ENCODE measurements at places on chromosomes 7 and 10.
A peak's percentile ranks its signal among the peaks of the same experiment; 100 is the strongest.

- no peak for DNase-seq
Observed at GRCh38 chr7:104804696-104805095, 209.3 kb upstream of the KMT2E start.

DNA sequence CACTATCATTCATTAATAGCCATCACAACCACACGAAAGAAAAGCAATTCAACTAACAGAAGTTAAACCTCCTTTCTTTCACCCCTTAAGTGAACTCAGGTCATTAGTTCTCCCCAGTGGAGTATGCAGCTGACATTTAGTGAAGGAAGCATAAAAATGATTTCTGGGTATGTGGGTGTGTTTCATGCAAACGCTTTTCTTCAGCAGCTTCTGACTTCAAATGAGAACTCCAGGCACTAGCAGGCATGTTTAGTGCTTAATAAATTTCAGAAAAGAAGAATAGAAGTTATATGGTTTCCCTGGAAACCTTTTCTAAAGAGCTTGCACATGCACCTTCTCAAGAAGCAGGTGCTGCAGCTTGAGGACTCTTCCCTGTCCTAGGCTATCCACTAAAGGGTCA lies 62.5 kb downstream of the PIK3CG start:
- no peak for DNase-seq

DNA sequence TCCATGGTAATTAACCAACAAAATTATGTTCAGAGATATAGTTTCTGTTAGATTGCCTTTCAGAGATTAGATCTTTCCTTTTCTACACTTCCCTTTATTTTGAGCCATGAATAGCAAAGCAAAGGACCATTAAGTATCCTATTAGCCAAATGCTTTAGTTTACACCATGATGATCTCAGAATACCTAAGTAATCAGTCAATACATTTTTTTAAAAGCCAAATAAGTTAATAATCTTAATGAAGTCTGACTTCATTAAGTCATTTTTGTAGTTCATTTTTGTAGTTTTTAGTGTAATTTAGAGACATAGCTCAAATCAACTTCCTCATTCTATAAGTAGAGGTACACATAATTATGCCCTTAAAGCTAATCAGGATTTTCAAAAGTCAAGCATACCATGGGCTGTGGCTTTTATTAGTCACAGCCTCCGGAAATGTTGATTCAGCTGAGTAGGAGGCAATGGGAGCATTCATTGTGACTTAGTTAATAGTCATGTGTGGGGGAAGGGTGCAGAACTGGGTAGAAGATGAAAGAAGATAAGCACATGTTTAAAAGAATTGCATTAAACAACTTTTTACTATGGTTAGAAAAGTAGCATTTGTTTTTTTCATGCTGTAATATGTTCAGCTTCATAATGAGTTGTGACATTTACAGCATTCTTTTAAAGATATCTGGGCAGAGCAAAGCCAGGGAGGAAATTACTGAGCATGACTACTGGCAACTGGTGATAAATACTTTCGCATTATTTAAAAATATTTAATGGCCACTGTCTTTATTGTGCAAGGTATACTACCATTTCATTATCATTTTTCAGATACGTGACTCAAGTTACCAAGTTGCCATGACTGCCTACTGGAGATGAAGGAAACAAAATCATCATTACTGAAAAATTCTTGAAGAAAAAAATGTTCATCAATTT lies 57.3 kb upstream of the CCDC71L start:
- peak; percentile 99 for DNase-seq

DNA sequence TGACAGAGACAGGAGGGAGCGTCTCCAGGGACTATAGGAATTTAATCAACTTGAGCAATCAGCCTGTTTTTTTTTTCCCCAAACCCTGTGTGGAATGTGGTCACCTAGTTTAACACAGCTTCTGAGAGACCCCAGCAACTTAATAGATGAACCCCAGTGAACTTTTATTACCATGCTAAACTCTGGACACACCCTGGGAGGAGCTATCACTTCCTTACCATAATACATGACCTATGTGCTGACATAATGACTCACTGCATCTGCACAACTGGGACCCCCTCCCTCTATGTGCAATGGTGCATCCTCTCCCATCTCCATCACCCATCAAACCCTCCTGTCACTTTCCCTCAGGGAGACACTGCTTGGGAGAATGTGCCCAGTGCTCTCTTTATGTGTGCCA lies 83.7 kb downstream of the EPC1 start:
- DNase-seq = no peak

- DNase-seq = no peak
Observed at GRCh38 chr7:106999023-106999422, 45.5 kb upstream of the PRKAR2B start.

- DNase-seq = peak; percentile 69
Observed at GRCh38 chr10:114996542-114996941, 58.5 kb downstream of the TRUB1 start.

DNA sequence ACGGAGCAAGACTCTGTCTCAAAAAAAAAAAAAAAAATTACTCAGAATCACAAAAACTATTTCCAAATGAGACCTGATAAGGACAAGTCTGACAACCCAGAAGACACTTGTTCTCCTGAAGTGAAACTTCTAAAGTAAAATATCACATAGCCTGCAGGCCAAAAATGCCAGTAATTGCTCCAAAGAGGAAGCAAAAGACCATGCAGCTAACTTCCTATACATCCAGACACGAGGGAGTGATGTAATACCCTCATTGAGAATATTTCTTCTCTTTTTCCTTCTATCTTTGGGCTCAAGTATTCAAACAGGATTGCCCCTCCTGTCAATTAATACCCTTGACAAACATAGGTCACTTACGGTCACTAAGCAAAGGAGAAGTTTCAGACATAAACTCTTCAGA lies 31.2 kb downstream of the ARMH3 start:
- DNase-seq = no peak

Measured in astrocyte (in vitro differentiated cells and primary cell).